Caudate nucleus (tissue), 63 donors: ENCODE measurements at places on chromosomes 5 and 9.

- no peak for DNase-seq
Measured at GRCh38 chr9:91156451-91157234, 205.1 kb downstream of the AUH start.

DNA sequence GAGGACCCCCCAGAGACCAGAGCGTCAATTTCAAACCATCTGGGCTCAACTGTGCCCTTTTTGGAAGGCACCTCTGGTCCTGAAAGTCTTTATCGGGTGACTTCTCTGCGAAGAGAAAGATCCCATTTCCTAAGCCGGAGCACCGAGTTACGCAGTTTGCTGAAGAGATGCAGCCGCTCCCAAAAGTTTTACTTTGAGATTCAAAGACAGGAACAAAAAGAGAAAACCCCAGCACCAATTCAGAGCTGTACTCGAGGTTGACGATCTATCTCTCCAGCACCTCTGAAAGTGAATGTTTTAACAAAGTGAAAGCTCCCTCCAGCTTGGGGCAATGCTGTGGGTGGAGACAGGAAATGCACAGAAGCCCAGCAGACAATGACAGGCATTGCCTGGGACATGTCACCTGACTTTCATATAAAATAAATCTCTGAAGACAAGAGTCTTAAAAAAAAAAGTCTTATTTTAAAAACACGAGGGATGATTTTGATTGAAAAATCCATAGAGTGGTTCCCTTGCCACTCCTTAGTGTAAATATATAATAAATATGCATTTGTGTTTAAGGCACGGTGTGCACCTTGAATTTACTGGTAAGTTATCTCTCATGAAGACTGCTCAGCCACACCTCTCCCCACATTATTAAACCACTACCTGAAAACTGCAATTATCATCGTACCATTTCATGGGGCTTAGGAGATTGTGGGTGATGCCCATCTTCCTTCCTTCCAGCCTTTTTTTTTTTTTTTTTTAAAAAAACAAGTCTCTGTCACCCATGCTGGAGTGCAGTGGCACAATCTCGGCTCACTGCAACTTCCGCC is 79.9 kb downstream of the FNBP1 start:
- no peak for DNase-seq

DNA sequence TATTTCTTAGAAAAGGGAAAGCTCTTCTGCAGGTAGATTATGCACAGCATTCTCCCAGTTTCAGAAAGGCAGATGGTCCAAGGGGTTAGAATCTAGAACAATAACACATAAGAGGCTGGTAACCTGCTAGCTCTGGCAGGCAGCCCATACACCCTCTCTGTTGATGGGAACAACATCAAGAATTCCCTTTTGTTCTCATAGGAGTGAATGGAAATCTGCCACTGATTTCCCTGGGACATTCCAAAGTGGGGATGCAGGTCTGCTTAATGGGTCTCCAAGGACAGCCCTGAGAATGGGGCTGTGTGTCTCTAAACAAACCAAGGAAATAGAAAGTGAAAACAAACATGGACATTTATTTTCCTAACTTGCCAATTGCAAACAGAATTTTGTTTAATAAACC is 456.8 kb downstream of the EBF1 start:
- no peak for DNase-seq

DNA sequence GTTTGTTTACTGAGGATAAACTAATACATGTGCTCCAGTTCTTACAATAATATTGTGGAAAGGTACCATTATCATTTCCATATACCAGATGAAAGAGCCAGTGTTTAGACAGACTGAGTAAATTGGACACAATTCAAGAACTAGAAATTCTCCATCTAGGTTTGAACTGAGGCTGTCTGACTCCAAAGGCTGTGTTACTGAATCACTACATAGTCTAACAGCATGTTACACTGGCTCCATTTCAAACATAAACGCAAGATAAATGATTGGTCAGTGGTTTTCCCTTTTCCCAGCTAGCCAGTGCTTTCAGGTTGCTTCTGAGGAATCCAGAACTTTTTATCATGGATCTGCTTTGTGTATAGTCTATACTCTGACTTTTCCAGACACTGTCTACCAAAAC is 8.1 kb downstream of the SPDL1 start:
- DNase-seq, result no peak

DNA sequence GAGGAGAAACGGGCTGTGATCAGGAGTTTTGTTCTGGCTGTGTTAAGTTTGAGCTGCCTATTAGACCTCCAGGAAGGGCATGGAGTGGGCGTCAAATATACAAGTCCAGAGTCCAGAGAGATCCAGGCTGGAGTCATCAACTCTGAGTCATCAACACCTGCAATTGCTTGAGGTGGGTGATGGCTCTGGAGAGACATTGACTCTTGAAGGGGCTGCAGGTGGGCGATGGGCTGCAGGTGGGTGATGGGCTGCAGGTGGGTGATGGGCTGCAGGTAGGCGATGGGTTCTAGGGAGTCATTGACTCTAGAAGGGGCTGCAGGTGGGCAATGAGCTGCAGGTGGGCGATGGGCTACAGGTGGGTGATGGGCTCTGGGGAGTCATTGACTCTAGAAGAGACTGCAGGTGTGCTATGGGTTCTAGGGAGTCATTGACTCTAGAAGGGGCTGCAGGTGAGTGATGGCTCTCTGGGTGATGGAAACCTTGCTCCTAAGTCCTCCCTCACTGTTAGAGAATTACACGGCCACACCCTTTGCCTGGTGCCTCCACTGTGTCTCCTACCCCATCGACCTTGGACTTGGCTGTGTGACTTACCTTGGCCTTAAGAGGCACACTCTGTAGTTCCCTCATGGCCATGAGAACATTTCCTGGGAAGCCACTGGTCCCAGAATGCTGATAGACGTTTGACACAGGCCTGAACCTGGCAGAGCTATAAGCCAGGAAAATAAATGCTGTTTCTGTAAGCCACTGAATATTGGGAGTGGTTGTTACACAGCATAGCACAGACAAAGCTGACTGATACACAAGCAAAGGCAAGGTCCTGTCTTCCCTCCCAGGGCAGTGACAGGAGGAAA is 10.4 kb upstream of the FIBCD1 start:
- DNase-seq, result no peak

DNA sequence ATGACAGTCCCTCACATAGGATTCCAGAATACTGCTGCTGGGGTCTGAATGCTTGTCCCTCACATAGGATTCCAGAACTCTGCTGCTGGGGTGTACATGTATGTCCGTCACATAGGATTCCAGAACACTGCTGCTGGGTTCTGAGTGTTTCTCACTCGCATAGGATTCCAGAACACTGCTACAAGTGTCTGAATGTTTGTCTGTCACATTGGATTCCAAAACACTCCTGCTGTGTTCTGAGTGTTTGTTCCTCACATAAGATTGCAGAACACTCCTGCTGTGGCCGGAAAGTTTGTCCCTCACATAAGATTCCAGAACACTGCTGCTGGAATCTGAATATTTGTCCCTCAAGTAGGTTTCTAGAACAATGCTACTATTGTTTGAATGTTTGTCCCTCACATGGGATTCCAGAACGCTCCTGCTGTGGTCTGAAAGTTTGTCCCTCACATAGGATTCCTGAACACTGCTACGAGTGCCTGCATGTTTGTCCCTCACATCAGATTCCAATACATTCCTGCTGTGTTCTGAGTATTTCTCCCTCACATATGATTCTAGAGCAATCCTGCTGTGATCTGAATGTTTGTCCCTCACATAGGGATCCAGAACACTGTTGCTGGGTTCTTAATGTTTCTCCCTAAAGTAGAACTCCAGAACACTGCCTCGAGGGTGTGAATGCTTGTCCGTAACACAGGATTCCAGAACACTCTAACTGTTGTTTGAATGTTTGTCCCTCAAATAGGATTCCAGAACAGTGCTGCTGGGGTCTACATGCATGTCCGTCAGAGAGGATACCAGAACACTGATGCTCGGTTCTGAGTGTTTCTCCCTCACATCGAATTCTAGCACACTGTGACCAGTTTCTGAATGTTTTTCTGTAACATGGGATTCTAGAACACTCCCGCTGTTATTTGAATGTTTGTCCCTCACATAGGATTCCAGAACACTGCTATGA is 200.4 kb downstream of the FOXD4L6 start:
- DNase-seq, result no peak

GRCh38 chr9:87950765-87951488 is 23.4 kb downstream of the CDK20 start:
- DNase-seq, result no peak

DNA sequence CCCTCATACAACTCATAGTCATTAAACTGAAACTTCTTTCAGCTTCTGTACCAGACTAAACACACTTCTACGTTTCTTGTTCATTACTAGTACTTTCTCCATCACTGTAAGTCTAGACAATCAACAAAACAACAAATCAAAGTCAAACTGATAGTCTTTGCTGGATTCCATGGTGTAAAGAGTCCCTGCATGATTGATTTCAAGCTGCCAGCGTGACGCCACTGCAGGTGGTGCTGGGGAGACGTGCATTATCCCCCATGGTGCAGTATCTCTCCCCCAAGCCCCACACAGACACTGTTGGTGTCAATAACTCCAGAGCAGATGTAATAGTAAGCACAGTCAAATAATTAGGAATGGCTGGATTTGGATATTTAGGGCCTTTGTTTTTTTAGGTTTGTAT is 10.7 kb upstream of the SLC2A8 start:
- DNase-seq, result no peak

GRCh38 chr5:94045839-94046782 is 304.7 kb upstream of the POU5F2 start:
- DNase-seq, result no peak

DNA sequence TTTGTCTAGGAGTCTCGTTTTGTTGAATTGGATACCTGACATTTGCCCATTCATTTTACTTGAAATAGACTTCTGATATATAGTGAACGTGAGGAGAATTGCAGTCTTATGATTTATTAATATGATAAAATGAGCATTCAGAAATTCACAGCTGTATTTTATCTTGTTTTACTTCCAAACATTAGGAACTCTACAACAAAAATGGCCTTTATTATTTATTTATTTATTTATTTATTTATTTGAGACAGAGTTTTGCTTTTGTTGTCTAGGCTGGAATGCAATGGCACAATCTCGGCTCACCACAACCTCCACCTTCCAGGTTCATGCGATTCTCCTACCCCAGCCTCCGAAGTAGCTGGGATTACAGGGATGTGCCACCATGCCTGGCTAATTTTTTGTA is 61.2 kb downstream of the RAB24 start:
- DNase-seq, result no peak

DNA sequence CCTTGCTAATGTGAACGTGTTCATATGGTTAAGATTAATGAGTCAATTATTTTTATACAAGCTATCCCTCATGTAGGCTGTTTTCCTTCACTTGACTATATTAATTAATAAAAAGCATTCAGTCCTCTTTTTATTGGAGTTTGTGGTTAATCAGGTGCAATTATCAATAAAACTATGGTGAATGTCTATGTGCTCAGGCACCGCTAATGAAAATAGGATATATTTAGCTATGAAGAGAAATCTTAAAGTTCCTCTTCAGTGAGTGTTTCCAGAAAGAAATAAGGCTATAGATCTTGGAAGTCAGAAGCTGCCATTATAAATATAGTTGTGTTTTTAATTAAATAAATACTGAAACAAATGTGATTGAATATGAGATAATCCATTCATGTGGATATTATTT is 422.1 kb downstream of the DMAC1 start:
- no peak for DNase-seq

DNA sequence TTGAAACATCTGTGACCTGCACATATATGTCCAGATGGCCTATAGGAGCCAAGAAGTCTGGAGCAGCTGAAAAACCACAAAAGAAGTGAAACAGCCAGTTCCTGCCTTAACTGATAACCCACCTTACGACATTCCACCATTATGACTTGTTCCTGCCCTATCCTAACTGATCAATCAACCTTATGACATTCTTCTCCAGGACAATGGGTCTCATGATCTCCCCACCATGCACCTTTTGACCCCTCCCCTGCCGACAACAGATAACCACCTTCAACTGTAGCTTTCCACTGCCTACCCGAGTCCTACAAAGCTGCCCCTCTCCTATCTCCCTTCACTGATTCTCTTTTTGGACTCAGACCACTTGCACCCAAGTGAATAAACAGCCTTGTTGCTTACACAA is 233.8 kb downstream of the CCDC171 start:
- no peak for DNase-seq

DNA sequence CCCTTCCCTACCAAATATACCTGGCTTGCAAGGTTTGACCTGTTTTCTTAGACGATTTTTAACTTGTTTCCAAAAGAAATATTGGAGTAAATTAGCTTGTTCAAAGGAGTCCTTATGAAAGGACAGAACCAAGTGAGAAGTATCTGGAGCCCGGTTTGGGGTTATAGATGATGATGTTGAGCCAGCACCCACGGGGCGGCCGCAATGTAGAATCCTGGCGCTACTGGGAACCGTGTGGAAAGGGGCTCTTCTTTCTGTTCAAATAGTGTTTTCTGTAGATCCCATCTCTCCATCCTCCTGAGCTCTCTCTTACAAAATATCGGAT is 517 bp upstream of the EXOSC2 start:
- no peak for DNase-seq

DNA sequence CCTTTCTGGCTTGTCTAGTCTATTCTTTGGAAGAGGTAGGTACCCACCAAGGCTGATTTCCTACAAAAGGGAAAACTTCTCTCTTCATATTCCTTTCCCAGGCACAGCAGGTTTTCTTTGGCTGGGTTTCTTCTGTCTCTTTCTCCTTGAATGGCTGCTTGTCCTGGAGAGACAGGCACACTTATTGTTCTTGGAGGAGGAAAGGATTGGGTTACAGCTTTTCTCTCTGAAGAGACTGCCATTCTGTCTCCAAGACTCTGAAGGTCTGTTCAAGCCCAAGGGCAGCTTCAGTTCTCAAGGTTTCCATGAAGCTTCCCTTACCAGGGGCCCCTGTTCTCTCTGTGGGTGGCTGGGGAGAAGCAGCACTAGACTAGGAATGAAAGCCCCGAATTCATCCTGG is 33.9 kb downstream of the ACTBL2 start:
- no peak for DNase-seq

DNA sequence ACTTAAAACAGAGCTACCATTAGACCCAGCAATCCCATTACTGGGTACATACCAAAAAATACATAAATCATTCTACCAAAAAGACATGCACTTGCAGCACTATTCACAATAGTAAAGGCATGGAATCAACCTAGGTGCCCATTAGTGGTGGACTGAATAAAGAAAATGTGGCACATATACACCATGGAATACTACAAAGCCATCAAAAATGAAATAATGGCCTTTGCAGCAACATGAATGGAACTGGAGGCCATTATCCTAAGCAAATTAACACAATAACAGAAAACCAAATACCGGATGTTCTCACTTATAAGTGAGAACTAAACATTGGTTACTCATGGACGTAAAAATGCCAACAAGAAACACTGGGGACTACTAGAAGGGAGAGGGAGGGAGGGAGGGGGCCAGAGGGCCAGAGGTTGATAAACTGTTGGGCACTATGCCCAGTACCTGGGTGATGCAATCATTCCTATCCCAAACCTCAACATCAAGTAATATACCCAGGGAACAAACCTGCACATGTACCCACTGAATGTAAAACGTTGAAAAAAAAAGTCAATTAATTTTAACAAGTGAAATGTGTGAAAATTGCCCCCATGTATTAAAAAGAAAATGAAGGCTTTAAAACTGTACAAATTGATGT is 24.5 kb upstream of the GPR150 start:
- no peak for DNase-seq

GRCh38 chr5:172744123-172745104 is 26.6 kb downstream of the DUSP1 start:
- no peak for DNase-seq
